ENCODE measurements at places on chromosomes 12 and 14. TPM values are rescaled to one million over a fixed set of nuclear protein-coding genes. Genes with fewer than 3 reads are reported as not detected.

KRT76 gene
- not detected for total RNA-seq

NKX2-1 gene
- 0.33 TPM for total RNA-seq

RBM19 gene
- 43.1 TPM for total RNA-seq

RNASE7 gene
- not detected for total RNA-seq

C12orf42 gene
- 1.0 TPM for total RNA-seq

SMOC1 gene
- total RNA-seq: 32.6 TPM

TFCP2 gene
- total RNA-seq: 36.2 TPM

GUCY2C gene
- not detected for total RNA-seq

REC8 gene
- 20.2 TPM for total RNA-seq

STX2 gene
- 14.2 TPM for total RNA-seq

SRP54 gene
- total RNA-seq: 49.0 TPM

NEUROD4 gene
- total RNA-seq: not detected

All from dorsolateral prefrontal cortex (tissue), 122 donors.